A549 treated with GW870086 at 1 μM for 4 hours (cell line): ENCODE measurements at places on chromosomes 1 and 21. TPM values are rescaled to one million over a fixed set of nuclear protein-coding genes. Genes with fewer than 3 reads are reported as not detected.

Gene RUNX3
- total RNA-seq, result 4.4 to 6.8 TPM (median 5.3 TPM) in 5 replicates

Gene FTCD
- total RNA-seq, result 0.09 TPM in 1 of 5 replicates, not detected in the others

Gene ATP6V1G3
- total RNA-seq, result not detected in 5 replicates

Gene PGLYRP4
- total RNA-seq, result not detected in 5 replicates

Gene RORC
- 0.03 to 0.08 TPM (median 0.06 TPM) in 3 of 5 replicates, not detected in the others for total RNA-seq

Gene ANGPTL7
- not detected in 5 replicates for total RNA-seq

Gene CD84
- not detected in 5 replicates for total RNA-seq

Gene TSTD1
- total RNA-seq, result 0.22 to 0.33 TPM (median 0.30 TPM) in 4 of 5 replicates, not detected in the other

Gene CD5L
- total RNA-seq, result not detected in 5 replicates

Gene CHRNB2
- 0.27 to 0.71 TPM (median 0.40 TPM) in 5 replicates for total RNA-seq

Gene C1orf115
- 4.5 to 6.4 TPM (median 5.8 TPM) in 5 replicates for total RNA-seq

Gene IGFN1
- total RNA-seq, result 0.45 to 0.91 TPM (median 0.64 TPM) in 5 replicates

Gene PRKAA2
- 1.5 to 2.5 TPM (median 2.0 TPM) in 5 replicates for total RNA-seq

Gene GMEB1
- total RNA-seq, result 5.8 to 6.6 TPM (median 6.1 TPM) in 5 replicates

Gene TRNP1
- 182 to 276 TPM (median 255 TPM) in 5 replicates for total RNA-seq

Gene CFH
- 4.4 to 5.6 TPM (median 4.4 TPM) in 5 replicates for total RNA-seq

Gene CHIA
- not detected in 5 replicates for total RNA-seq

Gene PLEKHN1
- 4.0 to 5.8 TPM (median 4.9 TPM) in 5 replicates for total RNA-seq

Gene TMEM240
- total RNA-seq, result 0.39 to 0.81 TPM (median 0.44 TPM) in 4 of 5 replicates, not detected in the other

Gene GOLPH3L
- 10.4 to 15.6 TPM (median 14.4 TPM) in 5 replicates for total RNA-seq

Gene CD1D
- total RNA-seq, result 0.10 TPM in 1 of 5 replicates, not detected in the others
